Stomach (tissue), 19 donors: ENCODE measurements at places on chromosomes 4 and X. TPM values are rescaled to one million over a fixed set of nuclear protein-coding genes. Genes with fewer than 3 reads are reported as not detected.

DNA sequence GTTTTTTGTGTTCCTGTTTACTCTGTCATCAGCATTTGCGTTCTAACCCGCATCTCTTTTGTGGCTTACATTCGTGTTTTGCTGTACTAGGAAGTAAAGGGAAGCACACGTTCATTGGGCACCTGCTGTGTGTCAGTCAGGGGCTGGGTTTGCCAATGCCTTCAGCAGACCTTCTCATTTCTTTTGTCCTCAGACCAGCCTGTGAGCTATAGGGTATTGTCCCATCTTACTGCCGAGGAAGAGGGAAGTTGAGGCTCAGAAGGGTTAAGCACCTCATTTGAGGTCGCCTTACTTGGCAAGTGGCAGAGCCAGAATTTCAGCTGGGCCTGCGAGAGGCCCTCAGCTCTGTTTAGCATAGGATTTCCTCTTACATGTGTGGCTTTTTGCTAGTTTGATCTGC is 8.7 kb downstream of the TBC1D14 start:
- no peak for DNase-seq

- no peak for DNase-seq
These were observed 25.7 kb upstream of the ELOVL6 start for GRCh38 chr4:110224142-110224541.

DNA sequence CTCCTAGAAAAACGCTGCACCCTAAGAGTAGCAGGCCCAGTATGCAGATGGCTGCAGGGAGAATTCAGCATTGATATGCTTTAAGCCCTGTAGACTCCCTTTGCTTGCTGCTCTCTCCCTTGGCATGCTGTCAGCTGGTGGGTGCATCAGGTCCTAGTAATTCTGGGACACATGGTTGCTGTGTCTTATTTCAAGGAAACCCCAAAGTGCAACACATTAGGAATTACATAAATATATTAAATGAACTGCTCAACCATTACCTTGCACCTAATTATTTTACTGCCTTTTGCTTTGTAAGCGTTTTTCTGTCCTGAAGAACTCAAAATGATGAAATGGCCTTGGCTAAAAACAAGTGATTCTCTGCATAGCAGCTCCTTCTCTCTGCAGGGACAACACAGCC is 516.3 kb downstream of the ZIC3 start:
- no peak for DNase-seq

The GAGE13 gene
- not detected for total RNA-seq

GRCh38 chrX:17067534-17067933 is 121.1 kb downstream of the REPS2 start:
- DNase-seq: no peak

DNA sequence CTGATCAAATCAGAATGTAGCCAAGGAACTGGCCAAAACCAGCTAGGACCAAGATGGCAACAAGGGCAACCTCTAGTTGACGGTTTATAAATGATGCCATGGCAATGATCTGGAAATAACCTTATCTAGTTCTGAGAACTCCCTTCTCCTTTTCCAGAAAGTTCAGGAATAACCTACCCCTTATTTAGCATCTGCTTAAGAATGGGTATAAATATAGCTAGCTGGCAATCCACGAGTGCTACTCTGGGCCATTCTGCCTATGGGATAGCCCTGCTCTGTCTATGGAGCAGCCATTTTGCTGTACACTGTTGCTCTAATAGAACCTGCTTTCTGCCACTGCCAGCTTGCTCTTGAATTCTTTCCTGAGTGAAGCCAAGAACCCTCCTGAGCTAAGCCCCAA is 184.4 kb upstream of the TBC1D9 start:
- no peak for DNase-seq

The SUPT20HL2 gene
- not detected for total RNA-seq

GRCh38 chr4:177740563-177740962 is 298.3 kb upstream of the AGA start:
- no peak for DNase-seq

The MAGEA2 gene
- not detected for total RNA-seq

DNA sequence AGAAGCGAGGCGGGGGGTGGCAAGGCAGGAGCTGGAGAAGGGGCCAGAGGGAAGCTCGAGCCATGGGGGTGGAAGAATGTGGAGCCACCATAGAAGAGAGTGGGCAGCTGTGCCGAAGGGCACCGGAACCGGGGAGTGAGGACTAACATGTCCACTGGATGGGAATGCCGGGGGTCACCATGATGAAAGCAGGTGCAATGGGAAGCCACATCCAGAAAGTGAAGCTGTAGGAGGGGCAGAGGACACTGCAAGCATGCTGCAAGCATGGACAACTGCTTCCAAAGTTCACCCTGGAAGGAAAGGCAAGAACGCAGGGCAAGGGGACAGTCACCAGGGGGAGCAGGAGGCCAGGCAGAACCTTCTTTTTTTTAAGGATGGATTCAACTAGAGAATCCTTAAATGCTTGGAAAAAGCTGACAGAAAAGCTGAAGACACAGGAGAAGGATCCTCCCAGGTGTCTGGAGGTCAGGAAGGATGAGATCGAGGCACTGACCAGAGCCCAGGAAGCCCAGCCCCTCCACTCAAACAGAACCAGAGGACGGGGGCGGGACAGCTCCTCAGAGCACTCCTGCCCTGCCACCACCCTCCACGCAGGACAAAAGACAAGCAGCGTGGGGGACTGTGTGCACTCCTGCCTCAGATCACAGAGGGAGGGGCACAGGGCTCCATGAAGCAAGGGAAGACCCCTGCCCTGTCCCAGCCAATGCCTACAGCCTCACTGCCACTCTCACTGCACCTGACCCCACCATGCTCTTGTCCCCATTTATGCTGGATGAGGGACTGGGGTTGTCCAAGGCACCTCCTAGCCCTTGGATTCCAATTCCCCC is 169.2 kb downstream of the AFAP1 start:
- peak; percentile 40 for DNase-seq

- no peak for DNase-seq
These were observed 33.2 kb downstream of the NBDY start for GRCh38 chrX:56762220-56762619.

The FMR1NB gene
- not detected for total RNA-seq

DNA sequence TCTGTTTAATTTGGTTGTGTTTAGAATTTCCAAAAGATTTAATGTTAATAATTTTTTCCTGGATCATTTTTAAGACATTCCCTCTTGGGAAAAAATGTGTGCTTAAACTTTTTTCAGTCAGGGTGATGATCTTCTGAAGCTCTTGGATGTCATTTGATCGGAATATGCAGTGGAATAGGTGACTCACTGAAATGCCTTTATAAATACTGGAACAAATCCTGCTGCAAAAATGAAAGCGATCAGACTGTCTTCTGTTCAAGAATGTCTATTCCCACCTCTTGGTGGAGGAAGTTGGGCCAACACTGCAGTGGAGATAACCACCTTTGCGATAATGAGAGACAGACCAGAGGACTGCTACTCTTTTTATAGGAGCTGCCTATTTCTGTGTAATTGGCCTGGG is 46.7 kb downstream of the LARP1B start:
- DNase-seq: no peak

The FOXR2 gene
- total RNA-seq: not detected

GRCh38 chr4:167555338-167556022 is 321.2 kb upstream of the SPOCK3 start:
- DNase-seq: no peak

GRCh38 chrX:15497865-15498264 is 2.7 kb upstream of the BMX start:
- peak; percentile 47 for DNase-seq

DNA sequence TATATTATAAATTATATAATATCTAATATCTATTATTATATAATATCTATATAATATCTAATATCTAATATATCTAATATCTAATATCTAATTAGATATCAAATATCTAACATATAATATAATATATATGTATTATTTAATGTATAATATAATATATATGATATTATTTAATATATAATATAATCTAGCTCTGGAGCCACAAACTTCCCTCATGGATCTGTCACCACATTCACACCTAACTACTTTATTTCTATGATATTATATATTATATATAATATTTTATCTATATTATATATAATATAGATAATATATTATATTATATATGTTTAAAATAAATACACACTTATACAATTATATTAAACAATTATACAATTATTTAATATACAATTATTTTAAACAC is 667.5 kb downstream of the KCTD8 start:
- no peak for DNase-seq

DNA sequence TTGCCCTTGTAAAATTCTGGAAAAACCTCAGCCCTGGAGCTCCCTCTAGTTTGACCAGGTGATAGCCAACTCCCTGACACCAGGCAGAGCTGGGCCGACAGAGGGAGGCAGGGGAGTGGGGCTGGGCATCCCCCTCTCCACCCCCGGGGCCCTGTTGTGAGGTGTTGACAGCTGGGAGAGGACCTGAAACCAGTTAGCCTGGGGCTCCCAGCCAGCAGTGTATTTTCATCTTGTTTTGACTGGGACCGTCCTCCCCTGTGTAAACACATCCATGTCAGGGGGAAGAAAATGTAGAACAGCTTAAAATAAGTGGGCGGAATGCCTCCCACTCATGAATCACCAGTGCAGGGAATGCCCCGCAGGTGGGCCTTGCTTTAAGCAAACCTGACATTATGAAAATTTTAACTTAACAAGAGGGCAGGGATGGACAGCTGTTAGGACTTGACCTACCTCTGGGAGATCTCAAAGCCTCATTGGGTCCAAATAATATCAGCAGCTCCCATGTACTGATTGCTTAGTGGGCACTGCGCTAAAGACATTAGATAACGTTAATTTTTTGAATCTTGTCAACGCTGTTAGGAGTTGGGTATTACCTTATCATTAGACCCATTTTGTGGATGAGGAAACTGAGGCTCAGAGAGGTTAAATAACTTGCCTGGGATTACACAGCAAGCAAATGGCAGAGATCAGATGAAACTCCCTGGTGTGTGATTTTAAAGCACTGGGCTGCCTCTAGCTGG is 45.9 kb downstream of the TSC22D3 start:
- no peak for DNase-seq

GRCh38 chr4:82517043-82517442 is 44.7 kb downstream of the TMEM150C start:
- no peak for DNase-seq

- DNase-seq: no peak
These were observed 43.5 kb upstream of the SLC25A31 start for GRCh38 chr4:127686658-127687057.

The HEPH gene
- 16.5 TPM for total RNA-seq

DNA sequence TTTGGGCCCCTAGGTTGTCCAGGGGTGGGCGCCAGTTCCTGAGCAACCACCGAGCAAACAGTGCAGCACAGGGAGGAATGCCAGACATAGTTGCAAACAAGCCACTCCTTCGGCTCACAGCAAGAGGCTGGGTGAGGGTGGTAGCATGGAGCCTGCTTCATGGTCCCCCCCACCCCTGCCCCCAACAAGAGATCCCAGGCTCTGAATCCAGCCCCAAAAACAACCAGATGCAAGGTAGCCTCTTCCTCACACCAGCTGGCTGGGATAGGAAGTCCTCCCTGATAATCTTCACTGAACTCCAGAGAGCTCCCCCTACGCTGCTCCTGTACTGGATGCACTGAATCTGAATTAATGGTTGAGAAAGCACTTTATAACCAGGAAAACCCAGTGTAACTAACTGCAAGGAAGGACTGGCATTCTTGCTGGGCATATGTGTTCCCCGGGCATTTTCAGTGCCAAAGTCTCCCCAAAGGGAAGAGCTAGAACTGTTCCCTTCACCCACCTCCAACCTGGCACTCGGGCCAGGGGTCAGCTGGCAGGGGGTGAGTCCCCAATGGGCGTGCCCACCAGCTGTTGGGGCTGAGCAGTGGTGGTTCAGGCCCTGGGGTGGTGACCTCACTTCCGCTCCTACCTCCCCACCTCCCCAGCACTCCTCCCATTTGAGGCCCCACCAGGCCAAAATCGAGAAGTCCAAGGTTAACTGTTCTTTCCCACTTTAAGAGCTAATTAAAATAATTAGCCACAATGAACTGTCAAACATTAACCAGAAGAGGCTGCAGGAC is 1.5 kb downstream of the ELF4 start:
- no peak for DNase-seq

The HTN1 gene
- total RNA-seq: not detected

The MAGEB2 gene
- total RNA-seq: not detected

DNA sequence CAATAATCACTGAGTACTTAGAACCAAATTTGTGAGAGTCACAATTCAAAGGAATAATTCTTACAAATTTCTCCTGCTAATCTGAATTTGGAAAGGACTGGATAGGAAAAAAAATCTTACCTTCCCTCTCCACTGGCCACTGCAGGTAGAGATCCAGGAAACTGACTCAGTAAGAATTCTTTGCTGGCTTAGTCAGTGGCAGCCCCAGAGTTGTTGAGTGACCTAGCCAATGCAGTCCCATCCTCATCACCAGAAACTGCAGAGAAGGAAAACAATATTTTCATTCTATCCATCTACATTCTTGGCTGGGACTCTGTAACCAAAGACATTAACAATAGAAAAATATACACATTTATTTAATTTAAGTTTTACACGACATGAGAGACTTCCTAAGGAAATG is 572.0 kb downstream of the ADGRL3 start:
- no peak for DNase-seq

DNA sequence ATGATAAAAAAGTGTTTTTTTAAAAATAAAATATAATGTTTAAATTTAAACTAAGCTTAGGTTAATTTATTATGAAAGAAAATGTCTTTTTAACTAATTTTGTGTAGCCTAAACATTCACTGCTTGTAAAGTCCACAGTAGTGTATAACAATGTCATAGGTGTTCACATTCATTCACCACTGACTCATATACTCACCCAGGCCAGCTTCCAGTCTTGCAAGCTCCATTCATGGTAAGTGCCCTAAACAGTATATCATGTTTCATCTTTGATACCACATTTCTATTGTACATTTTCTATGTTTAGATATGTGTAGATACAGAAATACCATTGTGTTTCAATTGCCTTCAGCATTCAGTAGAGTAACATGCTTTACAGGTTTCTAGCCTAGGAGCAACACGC is 530.3 kb downstream of the EPHA5 start:
- DNase-seq: no peak

DNA sequence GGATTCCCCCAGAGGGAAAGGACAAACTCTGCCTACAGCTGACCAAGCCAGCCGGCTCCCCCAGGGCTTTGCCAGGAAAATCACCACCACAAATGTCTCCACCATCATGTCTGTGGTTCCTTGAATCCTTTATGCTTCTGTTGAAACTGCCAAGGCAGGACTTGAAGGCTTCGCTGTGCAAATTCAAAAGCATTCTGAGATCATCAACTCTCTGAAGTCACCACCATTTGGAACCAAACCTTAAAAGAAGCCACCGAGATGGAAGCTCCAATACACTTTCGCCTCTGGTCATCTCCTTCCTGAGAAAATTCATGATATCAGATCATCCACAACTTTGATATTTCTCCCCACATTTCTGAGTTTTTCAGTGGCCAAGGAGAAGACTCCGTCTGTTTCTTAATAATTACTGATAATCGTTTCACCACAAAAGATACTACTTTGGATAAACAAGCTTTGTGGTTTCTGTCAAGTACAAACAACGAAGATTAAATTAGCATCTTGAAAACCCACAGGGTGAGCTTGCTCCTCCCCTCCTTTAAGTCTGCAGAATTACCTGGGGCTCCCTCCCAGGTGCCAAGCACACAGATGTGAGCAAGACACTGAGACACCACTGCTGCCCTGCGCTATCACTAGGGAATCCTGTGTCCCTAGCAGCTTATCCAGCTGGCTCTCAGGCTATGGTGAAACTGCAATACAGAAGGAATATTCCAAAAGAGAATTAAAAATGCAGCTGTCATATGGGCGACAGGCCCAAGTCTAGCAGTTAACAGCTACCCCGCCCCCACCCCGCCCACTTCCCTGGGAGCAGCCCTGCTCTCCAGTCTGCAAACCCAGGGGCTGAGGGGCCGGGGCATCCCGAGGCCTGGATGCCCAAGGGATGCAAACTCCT is 125.0 kb upstream of the TBL1X start:
- no peak for DNase-seq

The MID1 gene
- total RNA-seq: 25.1 TPM
